ENCODE measurements at places on chromosomes 3 and 15.
A peak's percentile ranks its signal among the peaks of the same experiment; 100 is the strongest.

DNA sequence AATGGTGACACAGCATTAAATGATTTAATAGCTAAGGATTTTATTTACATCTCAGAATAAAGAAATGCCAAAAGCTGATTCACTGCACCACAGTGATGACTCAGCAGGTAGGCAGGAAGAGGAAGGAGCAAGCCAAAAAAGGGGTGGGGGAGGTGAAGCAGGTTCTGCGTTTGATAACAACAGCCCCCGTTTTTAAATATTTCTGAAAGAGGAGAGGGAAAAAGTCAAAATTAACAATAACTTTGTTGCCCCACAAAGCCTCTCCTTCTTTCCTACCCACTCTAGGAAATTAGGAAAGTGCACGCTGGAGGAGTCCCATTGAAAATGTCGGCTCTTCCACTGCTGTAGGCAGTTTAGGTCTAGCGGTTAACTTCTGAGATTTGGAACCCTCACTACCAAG, 9.9 kb upstream of the CCDC54 start:
- peak; percentile 1 for DNase-seq

DNA sequence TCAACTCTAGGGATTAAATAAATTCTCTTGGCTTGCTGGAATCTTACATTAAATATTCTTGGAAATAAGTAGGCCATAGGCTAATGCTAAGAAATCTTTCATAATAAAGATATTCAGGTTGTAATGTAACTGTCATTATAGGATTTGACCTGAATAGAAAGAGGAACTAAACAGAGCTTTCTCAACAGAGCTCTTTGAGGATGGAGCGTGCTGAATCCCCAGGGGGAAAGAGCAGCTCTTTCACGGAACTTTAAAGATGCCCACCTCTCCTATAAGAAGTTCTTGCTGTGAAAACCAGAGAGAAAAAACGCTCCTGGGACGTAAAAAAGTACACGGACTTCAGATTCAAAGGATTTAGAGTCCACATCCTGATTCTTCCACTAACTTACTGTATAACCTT, 77.9 kb downstream of the NTRK3 start:
- no peak for DNase-seq

DNA sequence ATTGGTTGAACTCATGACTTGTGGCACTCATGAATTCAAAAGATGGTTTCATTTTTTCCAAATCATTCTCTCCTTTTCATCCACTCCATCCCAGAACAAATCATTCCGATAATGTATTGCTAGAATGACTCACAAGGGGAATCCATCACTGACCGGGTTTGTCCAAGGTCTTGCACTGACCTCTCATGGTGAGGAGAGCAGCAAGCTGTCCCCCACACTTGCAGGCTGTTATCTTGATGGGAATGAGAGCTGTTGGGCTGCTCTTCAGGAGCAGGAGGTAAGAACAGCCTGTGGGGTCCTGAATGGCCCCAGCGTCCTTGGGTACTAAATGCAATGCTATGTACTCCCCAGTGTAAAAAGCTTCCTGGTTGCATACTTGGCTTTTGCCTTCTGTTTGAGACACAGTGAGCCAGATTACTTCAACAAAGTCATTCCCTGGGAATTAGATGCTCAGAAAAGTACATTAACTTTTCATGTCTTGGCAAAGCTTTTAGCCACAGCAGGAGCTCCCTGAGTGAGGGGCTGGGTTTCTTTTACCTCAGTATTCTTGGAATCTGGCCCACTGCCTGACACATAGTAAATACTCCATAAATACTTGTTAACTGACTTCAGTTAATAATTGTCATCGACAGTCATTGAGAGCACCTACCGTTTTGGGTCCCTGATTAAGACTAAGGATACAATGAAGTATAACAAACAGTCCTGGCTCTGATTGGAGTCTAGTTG, 24.1 kb downstream of the CCNL1 start:
- no peak for DNase-seq

DNA sequence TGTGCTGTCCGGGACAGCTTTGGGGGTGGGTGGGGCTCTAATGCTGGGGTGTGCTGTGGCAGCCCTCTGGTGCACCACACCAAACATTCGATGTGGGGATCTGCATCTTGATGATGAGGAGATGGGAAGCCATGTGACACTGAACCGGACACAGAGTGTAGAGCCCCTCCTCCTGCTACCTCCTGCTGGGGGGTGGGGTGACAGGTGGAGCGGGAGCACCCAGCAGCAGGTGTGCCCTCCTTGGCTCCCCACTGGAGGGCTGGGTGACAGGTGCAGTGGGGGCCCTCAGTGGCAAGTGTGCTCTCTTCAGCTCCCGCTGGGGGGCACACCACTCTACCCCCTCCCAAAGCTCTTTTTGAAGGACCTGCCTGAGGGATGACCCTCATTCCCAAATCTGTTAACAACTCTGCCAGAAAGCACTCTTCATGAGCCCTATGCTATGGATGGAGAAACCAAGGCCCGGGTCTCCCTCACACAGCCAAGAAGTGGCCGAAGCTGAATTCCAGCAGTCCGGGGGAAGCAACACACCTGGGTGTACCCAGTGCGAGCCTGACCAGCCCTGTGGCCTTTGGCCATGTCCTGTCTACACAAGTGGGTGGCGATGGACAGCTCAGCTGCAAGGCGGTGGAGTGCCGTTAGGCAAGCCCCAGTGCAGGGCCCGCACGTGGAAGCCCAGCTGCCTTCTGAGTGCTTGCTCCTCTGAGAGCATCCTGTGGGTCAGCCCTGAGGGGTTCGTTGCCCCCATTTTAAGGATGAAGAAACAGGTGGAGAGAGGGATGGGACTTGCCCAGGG, 609 bp upstream of the UROC1 start:
- DNase-seq, result no peak

- DNase-seq, result no peak
Observed at GRCh38 chr3:190579514-190580137, 65.7 kb downstream of the IL1RAP start.
